Kidney capillary endothelial cell (primary cell): ENCODE measurements at places on chromosomes 6 and 20.

GRCh38 chr6:7893342-7893741 lies 17.2 kb downstream of the TXNDC5 start:
- no peak for DNase-seq

GRCh38 chr6:811831-812230 lies 118.9 kb upstream of the EXOC2 start:
- no peak for DNase-seq

DNA sequence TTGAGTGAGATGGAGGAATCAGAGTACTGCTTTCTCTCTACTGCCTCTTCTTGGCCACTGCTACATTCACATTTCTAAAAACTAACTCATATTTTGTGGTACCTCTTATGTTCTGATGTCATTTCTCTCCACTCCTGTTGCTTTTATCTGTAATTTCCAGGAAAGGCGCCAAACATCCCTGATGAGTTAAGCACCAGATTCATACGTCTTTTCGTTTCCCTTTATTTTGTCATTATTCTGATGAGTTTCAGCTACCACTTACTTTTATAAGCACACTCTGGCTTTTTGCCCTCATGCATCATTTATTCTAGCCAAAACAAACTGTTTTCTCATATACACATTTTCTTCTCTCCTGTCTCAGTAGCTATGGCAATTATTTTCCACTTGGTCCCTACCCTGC lies 680.0 kb downstream of the RNF144B start:
- no peak for DNase-seq

GRCh38 chr6:85580878-85581267 lies 12.8 kb downstream of the SNX14 start:
- DNase-seq: no peak

GRCh38 chr6:129637340-129638054 lies 72.5 kb downstream of the ARHGAP18 start:
- DNase-seq: no peak

- DNase-seq: no peak
Observed at GRCh38 chr6:18501663-18502013, 114.5 kb downstream of the RNF144B start.

- DNase-seq: no peak
Observed at GRCh38 chr20:36074983-36075382, 79.6 kb upstream of the EPB41L1 start.

DNA sequence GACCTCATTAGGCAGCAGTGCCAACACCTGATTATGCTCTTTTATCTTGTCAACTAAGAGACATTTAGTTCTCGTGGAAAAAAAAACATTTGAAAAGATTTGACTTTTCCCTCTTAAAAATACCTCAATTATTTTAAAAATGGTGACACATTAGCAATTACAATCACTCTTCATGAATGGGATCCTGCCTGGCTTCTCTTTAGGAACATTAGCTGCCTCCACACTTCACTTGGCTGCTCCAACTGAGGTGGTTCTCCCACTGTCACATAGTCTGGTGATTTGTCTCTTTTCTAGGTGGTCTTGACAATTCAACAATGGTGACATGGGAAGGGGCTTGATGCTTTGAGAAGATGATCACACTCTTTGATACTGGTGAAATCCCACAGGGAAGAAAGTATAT lies 26.2 kb upstream of the SLC35F1 start:
- no peak for DNase-seq
